Naive thymus-derived CD4-positive, alpha-beta T cell (primary cell): ENCODE measurements at places on chromosomes 5 and 9. TPM values are rescaled to one million over a fixed set of nuclear protein-coding genes. Genes with fewer than 3 reads are reported as not detected.

The HABP4 gene
- total RNA-seq: 23.9 TPM

The LRRC70 gene
- 5.7 TPM for total RNA-seq

DNA sequence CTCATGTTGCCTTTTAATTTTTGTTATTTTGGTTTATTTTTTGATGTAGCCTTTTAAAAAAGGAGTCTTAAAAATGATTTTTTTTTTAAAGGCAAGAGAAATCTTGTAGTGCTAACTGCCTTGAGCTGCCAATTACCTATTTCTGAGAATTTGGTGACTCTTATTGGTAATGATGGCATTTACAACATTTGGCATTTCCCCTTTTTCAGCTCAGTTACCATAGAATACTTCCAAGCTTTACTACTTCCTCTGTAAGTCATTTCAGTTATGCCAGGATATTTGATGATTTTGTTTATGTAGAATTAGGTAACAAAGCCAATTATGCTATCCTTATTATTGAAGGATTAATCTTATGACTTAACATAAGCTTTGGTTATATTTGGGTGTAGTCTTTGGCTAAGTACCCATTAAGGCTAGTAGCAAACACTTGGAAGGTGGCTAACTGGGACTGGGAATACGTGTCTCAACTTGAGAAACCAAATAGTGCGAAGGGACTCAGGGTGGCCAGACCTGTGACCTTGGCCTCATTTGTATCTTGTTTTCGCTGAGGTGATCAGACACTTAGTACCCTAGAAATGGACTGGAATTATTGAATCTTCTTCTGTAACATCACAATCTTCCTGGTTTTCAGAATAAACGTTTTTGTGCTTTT lies 27.7 kb downstream of the CDC37L1 start:
- DNase-seq: no peak

DNA sequence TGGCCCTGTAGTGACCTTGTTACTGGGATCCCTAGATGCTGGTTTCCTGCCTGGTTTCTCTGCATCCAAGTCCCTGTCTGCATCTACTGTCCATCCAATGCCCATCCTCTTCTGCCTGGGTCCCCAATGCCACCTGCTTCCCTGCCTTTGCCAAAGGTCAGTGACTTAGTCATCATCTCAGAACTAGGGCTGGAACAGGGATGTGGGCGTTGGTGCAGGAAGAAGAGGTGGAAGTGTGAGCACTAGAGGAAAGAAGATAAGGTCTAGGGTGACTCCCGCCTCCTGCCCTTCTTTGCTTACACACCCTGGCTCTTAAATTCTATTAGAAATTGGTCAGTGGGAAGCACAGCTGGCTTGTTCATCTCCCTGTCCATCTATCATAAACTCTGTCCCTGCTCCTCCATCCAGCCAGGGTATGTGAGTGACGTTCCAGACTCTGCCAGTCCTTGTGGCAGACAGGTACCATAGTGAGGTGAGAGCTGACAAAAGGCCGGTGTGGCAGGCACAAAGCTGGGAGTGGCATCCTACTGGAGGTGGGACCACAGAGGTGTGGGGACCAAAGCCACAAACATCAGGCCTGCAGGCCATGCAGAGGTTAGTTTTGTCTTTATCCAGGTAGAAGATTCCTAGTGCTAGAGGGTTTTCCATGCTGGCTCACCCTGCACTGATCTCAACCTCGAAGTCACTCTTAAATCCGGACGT lies 9.2 kb downstream of the PTPN3 start:
- DNase-seq: no peak

The TJP2 gene
- 23.0 and 24.3 TPM in 2 replicates for total RNA-seq

DNA sequence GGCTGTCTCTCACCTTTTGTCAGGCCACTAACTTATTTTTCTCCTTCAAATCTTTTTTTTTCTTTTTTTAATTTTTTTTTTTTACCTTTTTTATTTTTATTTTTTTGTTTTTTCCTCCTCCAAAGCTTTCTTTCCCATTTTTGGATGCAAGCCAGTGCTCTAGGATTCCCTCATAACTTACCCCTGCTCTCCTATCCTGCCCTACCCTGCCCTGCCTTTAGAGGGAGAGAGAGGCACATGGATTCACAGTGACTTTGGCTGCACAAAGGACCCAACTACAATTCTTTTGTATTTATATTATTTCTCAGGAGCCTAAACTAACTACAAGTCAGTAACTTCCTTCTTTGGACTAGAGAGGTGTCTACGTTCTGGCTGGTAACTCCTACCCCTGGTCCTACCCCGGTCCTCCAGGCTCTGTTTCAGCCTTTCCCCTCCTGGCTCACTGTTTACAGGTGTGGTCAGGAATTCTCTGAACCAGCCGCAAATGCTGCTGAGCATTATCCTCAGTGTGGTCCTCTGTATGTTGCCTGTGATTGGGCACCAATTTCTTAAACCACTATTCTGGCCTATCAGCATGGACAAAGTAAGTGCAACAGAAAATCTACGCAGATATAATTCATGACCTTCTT lies 8.4 kb upstream of the RUSC2 start:
- DNase-seq: no peak

DNA sequence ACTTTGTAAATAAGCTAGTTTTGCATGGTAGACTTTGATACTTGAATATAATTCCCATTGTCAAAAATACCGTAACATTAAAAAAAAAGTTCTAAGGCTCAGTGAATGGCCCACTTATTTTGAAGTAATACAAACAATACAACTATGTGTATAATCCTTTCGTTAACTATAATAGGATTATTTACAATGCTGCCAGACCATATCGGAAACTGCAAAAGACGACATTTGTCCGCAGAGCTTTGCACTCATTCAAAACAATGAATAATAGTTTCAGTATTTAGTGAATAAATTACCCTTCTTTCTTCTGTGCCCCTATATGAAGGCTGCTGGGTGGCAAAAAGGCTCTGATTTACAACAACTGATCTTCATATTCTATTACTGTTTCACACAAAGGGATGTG lies 121.8 kb downstream of the DROSHA start:
- no peak for DNase-seq

DNA sequence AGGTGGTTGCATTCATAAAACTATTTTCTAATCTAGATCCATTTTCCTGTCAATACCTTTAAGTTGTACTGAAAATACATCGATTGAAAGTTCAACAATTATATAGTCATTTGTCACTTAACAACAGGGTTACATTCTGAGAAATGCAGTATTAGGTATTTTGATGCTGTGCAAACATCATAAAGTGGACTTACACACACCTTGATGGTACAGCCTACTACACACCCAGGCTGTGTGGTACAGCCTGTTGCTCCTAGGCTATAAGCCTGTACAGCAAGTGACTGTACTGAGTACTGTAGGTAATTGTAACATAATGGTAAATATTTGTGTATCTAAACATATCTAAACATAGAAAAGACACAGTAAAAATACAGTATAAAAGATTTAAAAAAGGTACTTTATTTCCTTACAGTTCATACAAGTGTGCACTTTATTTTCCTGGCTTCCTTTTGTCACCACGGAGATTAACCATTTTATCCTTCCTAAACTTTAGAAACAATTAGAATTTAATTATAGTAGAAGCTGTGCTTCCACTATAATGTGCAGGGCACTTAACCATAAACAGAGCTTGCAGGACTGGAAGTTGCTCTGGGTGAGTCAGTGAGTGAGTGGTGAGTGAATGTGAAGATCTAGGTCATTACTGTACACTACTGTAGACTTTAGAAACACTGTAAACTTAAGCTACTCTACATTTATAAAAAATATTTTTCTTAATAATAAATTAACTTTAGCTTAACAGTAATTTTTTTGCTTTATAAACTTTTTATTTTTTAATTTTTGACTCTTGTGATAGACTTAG lies 42.9 kb upstream of the MEF2C start:
- no peak for DNase-seq

DNA sequence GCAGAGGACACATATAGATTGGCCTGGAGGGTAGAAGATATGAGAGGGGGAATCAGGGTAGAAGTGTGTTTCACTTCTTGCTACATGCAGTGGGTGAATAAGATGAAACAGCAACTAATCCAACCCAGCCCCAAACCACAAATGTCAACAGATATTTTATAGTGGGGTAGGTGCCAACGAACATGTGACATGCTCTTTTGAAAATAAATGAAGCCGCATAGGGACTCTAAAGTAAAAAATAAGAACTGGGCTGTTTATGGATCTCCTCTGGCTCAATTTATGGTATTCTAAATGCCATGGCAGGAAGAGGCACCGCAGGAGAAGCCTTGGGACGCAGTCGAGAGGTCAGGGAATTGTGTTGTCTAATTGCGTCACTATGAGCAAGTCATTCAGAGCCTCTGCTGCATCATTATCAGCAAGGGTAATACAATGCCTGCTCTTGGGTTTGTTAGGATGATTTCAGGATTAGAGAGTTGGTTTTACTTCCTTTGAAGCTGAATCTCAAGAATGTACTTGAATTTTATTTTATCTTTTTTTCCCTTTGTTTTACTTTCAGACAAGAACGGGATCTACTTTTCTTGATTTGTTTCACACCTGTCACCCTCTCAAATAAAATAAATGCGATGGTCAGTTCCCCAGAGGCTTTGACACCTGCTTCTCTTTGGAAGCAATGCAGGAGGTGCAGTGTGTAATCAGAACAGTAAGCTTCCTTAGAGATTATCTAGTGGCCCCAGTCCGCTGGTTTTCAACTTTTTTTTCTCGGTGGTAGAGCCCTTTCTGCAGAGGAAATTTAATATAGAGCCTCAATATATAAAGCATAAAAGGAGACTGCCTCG lies 375.6 kb upstream of the CLINT1 start:
- no peak for DNase-seq

- no peak for DNase-seq
Observed at GRCh38 chr9:130972957-130973685, 34.1 kb upstream of the FIBCD1 start.

GRCh38 chr5:4563400-4563799 lies 576.7 kb upstream of the ADAMTS16 start:
- no peak for DNase-seq

DNA sequence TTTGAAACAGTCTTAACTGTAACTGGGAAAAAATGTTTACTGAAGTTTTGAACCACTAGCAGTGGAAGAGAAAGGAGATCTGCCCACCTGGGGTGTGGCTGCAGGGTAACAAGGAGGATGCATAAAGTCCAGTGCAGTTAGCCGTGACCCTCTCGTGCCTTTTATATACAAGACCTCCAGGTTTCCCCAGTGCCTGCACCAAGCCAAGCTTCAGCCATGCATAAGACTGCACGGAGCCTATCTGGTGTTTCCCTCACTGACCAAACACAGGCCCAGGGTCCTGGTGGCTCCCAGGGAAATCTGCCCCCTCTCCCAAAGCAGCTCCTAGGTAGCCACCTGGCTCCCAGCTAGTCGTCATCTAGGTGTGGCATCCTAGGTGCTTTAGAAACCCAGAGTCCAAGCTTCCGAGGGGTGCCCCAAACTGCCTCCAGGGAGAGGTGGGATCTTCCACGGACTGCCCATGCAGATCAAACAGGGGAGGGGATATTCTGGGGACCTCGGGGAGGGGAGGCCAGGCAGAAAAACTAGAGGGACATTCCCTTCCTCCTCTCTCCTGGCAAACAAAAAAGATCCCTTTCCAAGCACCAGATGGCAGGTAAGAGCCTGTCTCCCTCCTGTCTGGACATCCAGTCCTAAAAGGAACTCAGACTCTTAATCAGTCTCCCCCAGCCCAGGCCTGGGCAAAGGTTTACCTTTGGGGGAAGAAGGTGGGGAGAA lies 2.7 kb downstream of the SHB start:
- DNase-seq: no peak

- peak; percentile 93 for DNase-seq
Observed at GRCh38 chr5:69042915-69043654, 50.7 kb upstream of the SLC30A5 start.

DNA sequence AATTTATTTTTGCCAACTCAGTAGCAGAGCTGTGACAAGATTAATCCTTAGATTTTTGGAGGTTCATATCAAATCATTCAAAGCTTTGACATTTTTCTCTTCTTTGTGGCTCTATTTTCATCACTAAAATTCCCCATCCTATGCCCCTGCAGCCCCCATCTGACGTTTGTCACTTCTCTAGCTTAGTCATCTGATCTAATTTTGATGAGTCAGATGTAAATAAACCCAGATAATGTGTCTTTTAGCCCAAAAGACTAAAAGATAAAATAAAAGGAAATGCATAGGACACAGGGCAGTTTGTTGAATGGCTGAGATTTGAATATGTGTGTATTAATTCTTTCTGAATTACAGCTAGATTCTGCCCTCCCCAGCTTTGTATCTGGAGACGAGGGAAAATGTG lies 897 bp upstream of the HSPB3 start:
- DNase-seq: no peak

The LOX gene
- not detected for total RNA-seq

GRCh38 chr5:132457371-132458225 lies 33.0 kb downstream of the IRF1 start:
- peak; percentile 44 for DNase-seq

DNA sequence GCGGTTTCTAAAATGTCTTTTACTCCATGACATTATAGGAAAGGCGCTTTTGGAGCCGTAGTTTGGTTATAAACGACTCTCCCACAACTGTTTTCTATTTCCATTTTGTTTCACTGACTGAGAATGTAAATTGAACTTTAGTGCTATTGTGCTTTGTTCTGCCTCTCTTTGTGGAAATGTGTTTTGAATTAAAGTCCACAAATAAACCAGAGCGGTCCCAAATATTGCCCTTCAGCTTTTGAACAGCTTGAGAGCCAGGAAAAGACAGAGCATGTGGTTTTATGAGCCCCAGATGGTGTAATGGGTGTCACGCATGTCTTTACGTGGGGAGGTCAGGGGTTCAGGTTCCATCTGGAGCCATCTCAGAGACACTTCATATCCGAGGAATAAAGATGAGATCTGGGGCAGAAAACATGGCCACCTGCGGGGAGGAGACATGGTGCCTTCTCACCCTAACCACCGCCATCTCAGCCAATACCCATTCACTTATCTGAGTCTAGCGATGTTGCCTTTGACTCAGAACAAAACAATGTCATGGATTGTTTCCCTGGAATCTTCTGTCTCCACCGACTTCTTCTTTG lies 42.5 kb upstream of the ROR2 start:
- no peak for DNase-seq

The N4BP3 gene
- 0.79 TPM for total RNA-seq

- DNase-seq: no peak
Observed at GRCh38 chr5:81371354-81371876, 22.5 kb downstream of the ACOT12 start.

The SLC6A7 gene
- not detected for total RNA-seq

GRCh38 chr9:8030095-8030494 lies 230.5 kb upstream of the DMAC1 start:
- DNase-seq: no peak

GRCh38 chr9:121200356-121200755 lies 1.3 kb downstream of the RAB14 start:
- DNase-seq: no peak

The SPINK4 gene
- total RNA-seq: not detected

DNA sequence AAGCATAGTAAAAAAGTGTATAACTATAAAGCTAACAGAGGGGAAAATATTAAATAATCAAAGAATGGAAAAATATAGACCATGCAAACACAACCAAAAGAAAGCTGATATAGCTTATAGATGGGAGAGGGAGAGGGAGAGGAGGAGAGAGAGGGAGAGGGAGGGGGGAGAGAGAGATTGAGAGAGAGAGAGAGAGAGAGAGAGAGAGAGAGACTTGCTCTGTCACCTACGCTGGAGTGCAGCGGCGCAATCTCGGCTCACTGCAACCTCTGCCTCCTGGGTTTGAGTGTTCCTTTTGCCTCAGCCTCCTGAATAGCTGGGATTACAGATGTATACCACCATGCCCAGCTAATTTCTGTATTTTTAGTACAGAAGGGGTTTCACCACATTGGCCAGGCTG lies 110.6 kb downstream of the RAPGEF6 start:
- DNase-seq: no peak
